ENCODE measurements at places on chromosomes 11 and 22.
A peak's percentile ranks its signal among the peaks of the same experiment; 100 is the strongest.

- DNase-seq = no peak
Observed at GRCh38 chr11:132496341-132496740, 1036.0 kb downstream of the OPCML start.

GRCh38 chr11:29562183-29562582 is 454.6 kb downstream of the KCNA4 start:
- DNase-seq = no peak

DNA sequence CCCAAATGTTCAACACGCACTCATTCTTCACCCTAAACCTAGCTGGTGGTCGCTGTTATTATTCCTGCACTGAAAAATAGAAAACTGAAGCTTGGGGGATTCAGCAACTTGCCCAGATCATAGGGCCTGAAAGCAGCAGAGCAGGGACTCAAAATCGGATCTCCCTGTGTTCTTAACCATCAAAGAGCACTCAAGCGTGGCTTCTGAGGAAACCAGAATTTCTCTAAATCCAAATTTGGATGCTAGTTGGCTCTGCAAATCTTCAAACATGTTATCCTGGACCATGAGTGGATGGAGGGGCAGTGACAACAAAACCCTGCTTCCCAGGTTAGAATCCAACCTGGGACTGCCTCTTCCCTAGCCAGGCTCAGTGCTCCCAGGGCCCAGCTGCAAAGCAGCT is 11.6 kb upstream of the ARAP1 start:
- no peak for DNase-seq

DNA sequence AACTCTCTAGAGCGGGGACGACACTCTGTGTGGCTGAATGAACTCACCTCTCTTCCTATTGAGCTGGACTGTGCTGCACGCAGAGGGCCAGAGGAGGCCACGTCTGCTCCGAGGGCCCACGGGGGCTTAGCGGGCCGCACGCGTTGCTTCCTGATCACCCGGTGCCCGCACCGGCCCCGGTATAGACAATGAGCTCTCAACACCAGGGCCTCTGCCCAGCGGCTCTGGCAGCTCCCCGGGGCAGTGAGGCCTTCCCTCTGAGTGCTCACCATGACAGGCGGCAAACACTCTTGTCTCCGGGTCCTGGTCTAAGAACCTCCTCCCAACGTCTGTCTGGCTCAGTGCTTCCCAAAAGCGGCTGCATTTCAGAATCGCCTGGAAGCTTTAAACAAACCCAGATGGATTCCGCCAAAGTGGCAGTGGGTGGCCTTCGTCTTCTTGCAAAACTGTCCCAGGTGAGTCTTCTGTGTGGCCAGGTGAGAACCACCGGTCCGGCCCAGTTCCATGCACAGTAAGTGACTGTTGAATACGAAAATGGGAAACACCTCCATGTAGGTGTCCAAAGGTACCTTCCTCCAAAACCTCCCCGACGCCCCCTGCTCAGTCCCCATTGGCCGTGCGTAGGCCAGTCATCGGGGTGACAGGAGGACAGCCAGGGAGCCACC is 47.8 kb upstream of the CCND1 start:
- no peak for DNase-seq

DNA sequence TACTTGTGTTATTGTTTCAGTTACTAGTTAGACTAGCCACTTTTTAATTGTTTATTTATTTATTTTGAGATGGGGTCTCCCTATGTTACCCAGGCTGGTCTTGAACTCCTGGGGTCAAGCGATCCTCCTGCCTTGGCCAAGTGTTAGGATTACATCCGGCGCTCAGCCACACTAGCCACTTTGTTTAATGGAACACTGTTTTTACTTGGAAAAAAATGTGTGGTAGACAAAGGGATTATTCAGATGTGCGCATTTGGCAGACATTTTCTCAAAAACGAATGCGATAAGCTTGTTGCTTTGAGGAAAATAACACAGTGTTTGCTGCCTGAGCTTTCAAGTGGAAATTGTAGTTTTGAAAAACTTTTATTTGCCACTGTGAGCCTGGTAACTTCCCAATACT is 51.0 kb downstream of the CTNND1 start:
- DNase-seq = no peak

- DNase-seq = no peak
Observed at GRCh38 chr11:125292100-125292499, 127.5 kb downstream of the PKNOX2 start.

- DNase-seq = no peak
Observed at GRCh38 chr22:24148266-24149197, 32.8 kb upstream of the SUSD2 start.

DNA sequence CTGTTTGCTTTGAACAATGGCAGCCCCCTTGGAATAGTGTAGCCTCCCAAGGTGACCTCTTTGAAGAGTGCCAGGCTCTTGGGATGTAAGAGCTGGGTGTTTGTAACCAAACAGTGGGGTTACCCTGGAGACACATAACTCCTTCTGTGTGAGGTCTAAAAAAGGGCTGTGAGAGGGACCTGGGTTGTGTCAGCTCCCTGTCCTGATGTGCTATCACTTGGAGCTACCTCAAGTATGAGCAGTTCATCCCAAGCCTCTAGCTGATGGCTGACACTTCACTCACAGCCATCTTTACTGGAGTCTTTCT is 40.2 kb downstream of the TSPAN18 start:
- DNase-seq = no peak

- no peak for DNase-seq
Observed at GRCh38 chr11:21430537-21430936, 761.2 kb downstream of the NELL1 start.

- no peak for DNase-seq
Observed at GRCh38 chr11:44519989-44520737, 45.3 kb upstream of the CD82 start.

DNA sequence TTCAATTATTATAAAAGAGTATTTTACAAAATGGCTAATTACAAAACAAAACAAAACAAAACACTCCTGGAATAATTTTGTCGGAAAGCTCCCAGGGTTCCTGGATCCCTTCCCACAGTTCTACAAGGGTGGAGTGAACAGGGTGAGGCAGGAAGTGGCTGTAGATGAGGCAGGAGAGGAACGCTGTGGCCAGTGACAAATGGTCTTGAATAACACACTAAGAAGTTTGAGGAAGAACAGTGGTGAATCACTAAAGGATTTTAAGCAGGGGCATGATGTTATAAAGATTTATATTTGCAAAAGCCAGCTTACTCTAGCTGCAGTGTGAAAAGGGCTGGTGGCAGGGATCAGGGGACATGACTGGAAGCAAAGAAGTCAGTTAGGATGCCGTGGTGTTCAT is 33.8 kb upstream of the APOA1 start:
- no peak for DNase-seq

- DNase-seq = peak; percentile 13
Observed at GRCh38 chr11:26753723-26754504, 32.1 kb upstream of the SLC5A12 start.

DNA sequence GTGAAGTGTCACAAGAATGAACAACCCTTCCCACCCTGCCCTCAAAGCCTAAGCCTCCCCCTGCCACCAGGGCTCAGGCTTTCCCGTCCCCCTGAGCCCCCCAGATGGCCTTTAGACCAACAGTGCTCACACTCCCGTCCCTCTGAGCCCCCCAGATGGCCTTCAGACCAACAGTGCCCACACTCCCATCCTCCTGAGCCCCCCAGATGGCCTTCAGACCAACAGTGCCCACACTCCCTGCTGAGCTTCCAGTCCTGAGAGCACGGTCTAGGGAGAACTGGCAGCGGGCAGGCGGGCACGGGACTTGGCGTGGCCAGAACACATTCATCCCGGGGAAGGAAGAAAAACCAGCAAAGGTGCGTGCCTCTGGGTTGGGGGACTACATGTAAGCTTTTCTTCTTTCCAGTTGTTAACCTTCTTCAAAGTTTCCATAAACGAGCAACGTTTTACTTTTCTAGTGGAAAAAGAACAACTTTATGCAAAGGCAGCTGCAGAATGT is 2.5 kb downstream of the MRGPRG start:
- DNase-seq = no peak

- no peak for DNase-seq
Observed at GRCh38 chr11:31236143-31236542, 133.4 kb downstream of the DCDC1 start.

DNA sequence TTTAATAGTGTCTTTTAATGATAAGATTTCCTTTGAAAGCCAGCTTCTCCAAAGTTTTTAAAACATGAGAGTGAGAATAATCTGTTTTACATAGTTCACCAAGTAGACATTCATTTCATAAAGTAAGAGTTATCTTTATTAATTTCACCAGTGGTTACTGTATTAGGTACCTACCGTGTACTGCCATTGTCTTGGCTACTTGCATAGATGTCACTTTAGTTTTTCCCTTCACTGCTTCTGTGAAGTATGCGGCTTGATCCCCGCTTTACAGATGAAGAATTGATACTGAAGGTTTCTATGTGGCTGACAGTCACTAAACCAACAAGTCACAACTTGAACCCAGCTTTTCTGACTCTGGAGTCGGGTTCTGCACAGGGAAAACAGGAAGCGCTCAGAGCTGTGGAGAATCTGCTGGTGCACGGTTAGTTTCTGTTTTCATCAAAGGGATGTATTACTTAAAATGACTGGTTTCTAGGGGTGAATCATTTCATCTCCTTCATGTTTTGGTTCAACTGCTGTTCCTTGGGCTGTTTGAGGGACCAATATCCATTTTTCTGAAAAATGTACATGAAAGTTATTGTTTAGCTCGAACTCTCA is 39.3 kb upstream of the MYO18B start:
- no peak for DNase-seq

DNA sequence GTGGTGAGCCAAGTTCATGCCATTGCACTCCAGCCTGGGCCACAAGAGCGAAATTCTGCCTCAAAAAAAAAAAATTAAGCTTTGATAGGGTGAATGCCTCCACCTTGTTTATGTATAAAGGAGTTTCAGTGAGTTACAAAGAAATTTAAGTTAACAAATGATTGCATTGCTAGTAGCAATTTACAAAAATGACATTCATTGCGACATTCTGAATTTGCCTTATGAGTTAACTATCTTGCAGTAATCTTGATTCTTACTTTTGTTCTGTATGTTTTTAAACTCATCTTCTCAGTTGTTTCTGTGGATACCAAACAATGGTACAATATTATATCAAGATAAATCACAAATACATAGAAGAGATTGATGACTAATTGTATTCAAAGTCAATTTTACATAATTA is 207.0 kb downstream of the DDX10 start:
- DNase-seq = no peak

GRCh38 chr11:65588199-65589054 is 7.2 kb downstream of the KCNK7 start:
- DNase-seq = no peak

- no peak for DNase-seq
Observed at GRCh38 chr22:29145321-29146072, 60.2 kb upstream of the EMID1 start.

DNA sequence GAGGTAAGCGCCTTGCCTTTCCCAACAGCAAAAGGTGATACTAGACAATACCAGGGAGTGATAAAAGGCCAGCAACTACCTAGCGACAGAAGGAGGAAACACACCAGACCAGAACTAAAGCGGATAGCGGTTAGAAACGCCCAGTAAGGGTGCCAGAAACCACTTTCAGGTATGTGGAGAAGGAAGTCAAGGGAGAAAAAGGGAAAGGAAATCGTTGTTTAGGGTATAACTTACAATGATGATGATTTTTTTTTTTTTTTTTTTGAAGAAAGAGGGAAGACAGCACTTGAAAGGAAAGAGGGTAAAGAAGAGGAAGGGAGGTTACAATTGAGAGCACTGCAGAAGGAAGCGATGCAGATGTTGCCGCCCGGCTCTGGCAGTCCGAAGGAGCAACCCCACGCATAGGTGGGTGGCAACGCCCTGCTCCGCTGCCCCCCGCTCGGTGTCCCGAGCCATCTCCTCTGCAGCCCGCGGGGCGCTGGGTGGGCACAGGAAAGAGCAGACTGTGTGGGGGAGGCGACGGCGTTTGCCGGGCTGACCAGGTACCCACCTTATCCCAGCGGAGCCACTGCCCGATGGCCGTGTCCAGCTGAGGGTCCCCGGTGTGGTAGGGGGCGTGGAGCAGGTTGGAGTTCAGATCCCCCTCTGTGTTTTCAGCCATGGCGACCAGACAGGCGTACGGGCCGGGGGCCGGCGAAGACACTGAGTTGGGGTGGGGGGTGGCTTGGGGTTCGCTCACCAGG is 561 bp downstream of the PGM2L1 start:
- DNase-seq = no peak

DNA sequence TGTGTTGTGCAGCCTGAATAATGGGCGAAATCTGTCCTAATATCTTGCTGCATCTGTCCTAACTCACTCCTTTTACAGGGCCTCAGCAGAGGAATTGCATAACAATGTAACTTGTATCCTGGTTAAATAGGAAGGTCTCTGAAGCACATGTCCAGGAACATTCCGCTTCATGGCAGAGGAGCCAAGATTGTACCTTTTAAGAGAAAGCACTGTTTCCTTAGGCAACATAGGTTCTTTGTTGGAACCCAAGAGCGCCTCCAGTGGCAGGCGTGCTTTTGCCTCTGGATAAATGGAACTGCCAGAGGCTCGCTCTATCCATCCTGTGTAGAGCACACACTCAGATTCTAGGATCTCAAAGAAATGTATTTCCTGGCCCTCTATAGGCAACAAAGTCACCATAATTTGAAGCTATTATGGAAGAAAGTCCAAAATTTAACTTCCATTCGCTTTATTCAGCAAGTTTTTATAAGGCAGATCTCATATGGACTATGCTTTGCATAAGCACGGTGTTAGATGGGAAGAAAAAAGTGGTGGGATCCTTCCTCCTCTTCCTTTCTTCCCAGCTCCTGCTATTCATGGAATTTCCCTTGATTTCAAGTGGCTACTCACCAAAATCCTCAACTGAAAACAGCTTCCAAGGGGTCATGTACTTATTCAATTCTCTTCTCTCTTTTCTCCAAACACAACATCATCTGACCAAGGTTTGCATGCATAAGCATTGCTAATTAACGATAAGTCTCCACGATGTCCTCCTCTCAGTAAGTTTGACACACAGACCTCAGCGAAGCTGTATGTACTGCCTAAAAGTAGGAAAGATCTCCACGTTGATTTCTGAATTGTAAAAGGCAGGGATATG is at the start of gene BLID:
BLID (minus strand) TSS at position 692 of the 856 bp plus-strand sequence; CDS start at position 399, 293 bp downstream.
- no peak for DNase-seq

DNA sequence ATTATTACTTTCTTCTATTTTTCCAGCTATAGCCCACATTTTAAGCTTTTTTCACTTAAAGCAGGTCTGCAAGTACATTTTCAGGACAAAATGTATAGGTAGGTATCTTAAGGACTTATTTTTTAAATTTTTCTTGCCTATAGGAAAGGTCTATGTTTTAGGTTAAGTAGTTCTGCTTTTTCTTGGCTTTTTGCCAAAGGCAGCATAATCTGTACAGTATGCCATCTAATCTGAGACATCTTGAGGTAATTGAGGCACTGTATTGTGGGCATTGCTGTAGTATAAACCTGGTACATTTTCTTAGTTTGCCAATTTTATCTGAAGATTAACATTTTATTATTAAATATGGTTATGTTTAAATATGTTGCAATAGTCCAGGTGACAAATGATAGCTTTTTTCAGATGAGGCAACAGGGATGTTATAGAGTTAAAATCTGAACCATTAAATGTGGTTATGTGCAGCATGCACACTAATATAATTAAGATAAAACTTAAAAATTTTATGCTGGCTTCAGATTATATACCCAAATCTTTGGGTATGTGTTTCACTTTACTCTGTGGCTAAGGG is 42.9 kb downstream of the QSER1 start:
- DNase-seq = no peak

GRCh38 chr22:39524753-39525657 is 4.6 kb downstream of the ATF4 start:
- no peak for DNase-seq
